ENCODE measurements at places on chromosomes 5 and 9.

- no peak for DNase-seq
Observed at GRCh38 chr9:34253460-34253837, 74.6 kb downstream of the UBAP1 start.

GRCh38 chr5:54401515-54401914 lies 54.0 kb upstream of the HSPB3 start:
- DNase-seq, result no peak

DNA sequence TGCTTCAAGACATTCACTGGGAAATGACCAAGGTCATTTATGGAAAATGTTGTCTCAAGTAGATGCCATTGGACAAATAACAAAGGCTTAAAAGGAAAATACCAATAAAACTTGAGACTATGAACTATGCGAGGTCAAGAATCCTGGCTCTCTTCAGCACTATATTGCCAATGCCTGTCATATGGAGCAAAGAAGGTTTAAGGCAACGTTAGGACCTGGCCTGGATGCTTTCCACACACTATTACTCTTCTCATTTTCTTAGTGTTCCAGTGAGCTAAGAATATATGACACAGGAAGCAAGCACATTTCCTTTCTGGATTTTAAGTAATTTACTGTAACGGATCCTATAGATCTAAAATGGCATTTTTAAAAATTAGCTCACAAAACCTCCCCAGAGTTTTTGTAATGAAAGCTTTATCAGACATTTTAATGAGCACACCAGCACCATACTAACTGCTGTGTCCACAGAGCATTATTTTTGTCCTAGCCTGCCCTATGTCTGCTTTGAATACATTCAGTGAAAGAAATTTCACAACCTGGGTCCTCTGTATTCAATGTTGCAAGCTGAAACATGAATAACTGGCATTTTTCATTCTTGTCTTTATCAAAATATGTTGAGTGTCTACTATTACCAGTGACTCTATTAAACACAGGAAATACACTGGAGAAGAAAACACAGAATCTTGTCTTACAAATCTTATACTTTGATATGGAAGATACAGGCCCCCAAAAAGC lies 315.6 kb downstream of the CETN3 start:
- DNase-seq, result no peak

DNA sequence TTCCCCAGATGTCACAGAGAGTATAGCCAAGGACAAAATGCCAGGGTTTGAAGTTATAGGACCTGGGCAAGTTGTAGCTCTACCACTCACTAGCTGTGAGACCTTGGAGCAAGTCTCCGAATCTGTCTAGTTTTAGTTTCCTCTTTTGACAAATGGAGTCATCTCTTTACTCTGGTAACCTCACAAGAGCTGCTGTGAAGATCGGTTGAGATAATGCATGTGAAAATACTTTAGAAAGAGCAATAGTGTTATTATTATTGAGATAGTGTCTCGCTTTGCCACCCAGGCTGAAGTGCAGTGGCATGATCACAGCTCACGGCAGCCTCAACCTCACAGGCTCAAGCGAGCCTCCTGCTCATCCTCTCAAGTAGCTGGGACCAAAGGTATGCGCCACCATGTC lies 117.9 kb upstream of the NR5A1 start:
- no peak for DNase-seq

- DNase-seq, result peak; percentile 48
Observed at GRCh38 chr5:61575103-61575502, 243.0 kb downstream of the ZSWIM6 start.

- no peak for DNase-seq
Observed at GRCh38 chr9:124780757-124781151, 3.8 kb downstream of the OLFML2A start.

- DNase-seq, result peak; percentile 39
Observed at GRCh38 chr5:57895766-57896165, 413.2 kb upstream of the ACTBL2 start.

GRCh38 chr9:28782630-28783029 lies 1209.3 kb upstream of the C9orf72 start:
- DNase-seq, result no peak

DNA sequence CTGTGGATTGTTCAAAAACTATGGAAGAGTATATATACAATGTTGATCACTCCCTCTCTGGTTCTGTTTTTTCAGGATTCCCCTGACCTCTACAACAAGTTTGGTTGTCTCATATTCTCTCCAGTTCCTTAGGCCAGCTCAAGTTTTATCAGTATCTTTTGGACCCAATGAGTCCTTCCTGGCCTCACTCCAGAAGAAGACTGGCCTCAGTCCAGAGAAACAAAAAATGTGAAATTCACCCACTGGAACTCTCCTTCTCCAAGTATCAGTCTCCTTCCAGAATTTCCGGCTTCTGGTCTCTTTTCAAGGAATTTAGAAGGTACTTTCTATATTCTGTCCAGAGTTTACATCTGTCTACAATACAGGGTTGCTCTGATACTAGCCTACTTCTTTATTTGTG lies 537.8 kb upstream of the FTMT start:
- no peak for DNase-seq

GRCh38 chr9:106420511-106420944 lies 442.4 kb upstream of the ZNF462 start:
- peak; percentile 37 for DNase-seq

All from BJ (cell line).